Fibroblast of lung (primary cell): ENCODE measurements at places on chromosomes 12 and 14. TPM values are rescaled to one million over a fixed set of nuclear protein-coding genes. Genes with fewer than 3 reads are reported as not detected.

The ZNF384 gene
- total RNA-seq, result 9.8 and 12.2 TPM in 2 replicates

The TMEM229B gene
- 0.77 and 0.99 TPM in 2 replicates for total RNA-seq

The ABCB9 gene
- total RNA-seq, result 5.4 and 6.3 TPM in 2 replicates

The CIROP gene
- total RNA-seq, result 0.17 and 1.0 TPM in 2 replicates

The ATP5MC2 gene
- total RNA-seq, result 148 and 169 TPM in 2 replicates

The POP5 gene
- 25.7 and 28.6 TPM in 2 replicates for total RNA-seq

The DPPA3 gene
- total RNA-seq, result not detected in 2 replicates

The TPH2 gene
- total RNA-seq, result not detected in 2 replicates

The PRB4 gene
- not detected in 2 replicates for total RNA-seq

The OR6C2 gene
- not detected in 2 replicates for total RNA-seq

The TMEM121 gene
- 5.1 and 8.0 TPM in 2 replicates for total RNA-seq

The INHBC gene
- total RNA-seq, result not detected in 2 replicates

The ACYP1 gene
- total RNA-seq, result 7.4 and 14.5 TPM in 2 replicates

The VWF gene
- total RNA-seq, result 0.26 and 1.7 TPM in 2 replicates

The MMP14 gene
- 346 and 375 TPM in 2 replicates for total RNA-seq

The ACIN1 gene
- total RNA-seq, result 58.3 and 75.1 TPM in 2 replicates

The RASSF9 gene
- 0.33 and 0.77 TPM in 2 replicates for total RNA-seq

The NPFF gene
- not detected in 2 replicates for total RNA-seq

The TRHDE gene
- total RNA-seq, result 5.9 and 7.3 TPM in 2 replicates

The HIGD1C gene
- total RNA-seq, result not detected in 2 replicates

The DPY19L2 gene
- 4.4 and 5.0 TPM in 2 replicates for total RNA-seq

The LIN7A gene
- 9.5 and 22.8 TPM in 2 replicates for total RNA-seq

The TAS2R43 gene
- 0.99 and 1.0 TPM in 2 replicates for total RNA-seq

The SLC25A47 gene
- under 0.01 TPM in 1 of 2 replicates, not detected in the other for total RNA-seq

The PTGES3 gene
- 53.7 and 60.3 TPM in 2 replicates for total RNA-seq

The TAS2R19 gene
- 3.1 and 5.3 TPM in 2 replicates for total RNA-seq

The OASL gene
- total RNA-seq, result 0.51 and 1.2 TPM in 2 replicates

The PLEKHG7 gene
- not detected in 2 replicates for total RNA-seq

The HHIPL1 gene
- 7.7 and 9.9 TPM in 2 replicates for total RNA-seq

The SLC24A4 gene
- total RNA-seq, result not detected in 2 replicates

The VRTN gene
- not detected in 2 replicates for total RNA-seq

The CD27 gene
- total RNA-seq, result 0.17 TPM in 1 of 2 replicates, not detected in the other

The EXD2 gene
- 21.1 and 27.7 TPM in 2 replicates for total RNA-seq

The KRT6A gene
- total RNA-seq, result not detected in 2 replicates

The RNASE8 gene
- not detected in 2 replicates for total RNA-seq

The EXOC3L4 gene
- total RNA-seq, result 0.26 and 0.50 TPM in 2 replicates
